ENCODE measurements at places on chromosomes 7 and 10.
A peak's percentile ranks its signal among the peaks of the same experiment; 100 is the strongest.

GRCh38 chr10:61900829-61901792 is at the start of gene ARID5B:
ARID5B (plus strand) TSS chr10:61901699; CDS start chr10:61901710, 11 bp downstream.
- DNase-seq: peak; percentile 58

DNA sequence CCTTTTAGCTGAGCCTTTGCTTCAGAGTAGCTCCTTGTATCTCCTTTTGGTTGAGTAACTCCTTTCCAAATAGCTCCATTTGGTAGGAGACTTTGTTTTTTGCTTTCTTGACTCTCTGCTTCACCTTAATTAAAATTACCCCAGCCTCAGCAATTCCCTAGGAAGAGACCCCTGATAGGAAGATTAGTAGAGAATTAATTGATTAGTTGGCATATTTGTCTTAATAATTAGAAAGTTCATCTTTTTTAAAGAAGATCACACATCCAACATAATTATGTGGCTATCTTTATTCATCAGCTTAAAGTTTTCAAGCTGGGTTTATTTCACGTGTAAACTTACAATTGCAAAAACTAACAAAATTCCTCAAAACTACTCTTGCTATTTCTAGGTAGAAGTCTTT is 119.1 kb downstream of the LRRN3 start:
- DNase-seq: no peak

DNA sequence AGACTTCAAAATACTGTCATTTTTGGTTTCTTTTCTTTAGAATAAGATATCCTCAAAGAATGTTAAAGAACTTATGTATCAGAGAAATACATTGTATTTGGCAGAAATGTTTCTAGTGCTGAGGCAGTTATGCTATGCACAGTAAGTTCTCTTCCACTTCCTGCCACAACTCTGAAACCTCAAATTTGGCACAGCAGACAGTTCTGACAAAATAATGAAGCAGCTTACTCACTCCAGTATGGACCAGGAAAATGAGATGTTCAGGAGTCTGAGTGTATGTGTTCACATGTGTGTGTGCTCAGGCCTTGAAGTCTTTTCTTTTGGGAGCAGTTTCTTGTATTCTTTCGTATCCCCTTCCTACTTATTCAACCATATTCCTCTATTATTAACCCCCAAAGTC is 197.0 kb upstream of the AGK start:
- no peak for DNase-seq

DNA sequence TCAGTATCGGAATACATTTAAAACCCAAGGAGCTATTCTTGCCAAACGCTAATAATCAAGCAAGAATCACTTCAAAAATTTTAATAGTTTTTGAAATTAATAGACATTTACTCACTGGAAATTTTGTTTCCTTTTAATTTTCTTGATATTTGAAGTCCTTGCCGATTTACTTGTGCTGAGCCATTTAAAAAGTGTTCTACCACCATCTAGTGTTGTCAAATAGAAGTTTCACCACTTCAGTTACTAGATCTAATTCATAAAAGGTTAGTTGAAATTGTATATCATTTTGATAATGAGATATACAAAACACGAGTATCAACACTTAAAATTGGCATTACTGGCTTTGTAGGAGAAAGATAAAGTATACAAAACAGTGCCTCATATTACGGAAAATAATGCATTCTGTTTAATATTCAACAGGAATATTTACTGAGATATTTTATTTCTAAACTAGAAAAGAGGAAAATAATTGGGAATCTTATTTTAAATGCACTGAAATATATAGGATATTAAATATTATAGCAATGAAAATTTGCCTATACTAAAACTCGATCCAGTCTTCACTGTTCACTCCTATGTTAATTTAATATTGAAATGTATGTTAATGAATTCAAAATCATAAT is 664.8 kb upstream of the SEMA3D start:
- peak; percentile 47 for DNase-seq

GRCh38 chr10:71973777-71974488 is 9.7 kb downstream of the CHST3 start:
- DNase-seq: no peak

GRCh38 chr10:119859420-119860258 is 13.0 kb downstream of the MCMBP start:
- DNase-seq: peak; percentile 35

- DNase-seq: no peak
These were observed 44.8 kb upstream of the GRID1 start for GRCh38 chr10:86411281-86411841.

- no peak for DNase-seq
These were observed 512.1 kb upstream of the MBL2 start for GRCh38 chr10:53284615-53285182.

- no peak for DNase-seq
These were observed 91.9 kb downstream of the WDFY4 start for GRCh38 chr10:48776528-48776927.

- no peak for DNase-seq
These were observed 13.0 kb upstream of the CHCHD1 start for GRCh38 chr10:73768881-73769280.

DNA sequence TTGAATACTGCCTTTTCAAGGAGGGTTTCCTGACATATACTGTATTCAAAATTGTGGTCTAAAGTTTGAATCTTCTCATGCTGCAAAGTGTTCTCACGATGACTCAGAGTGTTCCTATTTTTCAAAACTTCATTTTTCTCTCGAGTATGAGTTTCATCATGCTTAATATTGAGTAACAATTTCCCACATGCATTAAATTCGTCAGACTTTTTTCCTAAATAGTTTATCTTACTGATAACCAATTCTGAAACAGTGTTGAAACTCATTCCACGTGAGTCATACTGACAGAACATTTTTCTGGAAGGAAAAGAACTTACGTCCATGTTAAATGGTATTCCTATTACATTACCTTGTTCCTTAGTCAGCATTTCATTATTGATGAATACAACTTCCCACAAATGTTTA is 44.1 kb downstream of the ZNF33B start:
- no peak for DNase-seq

DNA sequence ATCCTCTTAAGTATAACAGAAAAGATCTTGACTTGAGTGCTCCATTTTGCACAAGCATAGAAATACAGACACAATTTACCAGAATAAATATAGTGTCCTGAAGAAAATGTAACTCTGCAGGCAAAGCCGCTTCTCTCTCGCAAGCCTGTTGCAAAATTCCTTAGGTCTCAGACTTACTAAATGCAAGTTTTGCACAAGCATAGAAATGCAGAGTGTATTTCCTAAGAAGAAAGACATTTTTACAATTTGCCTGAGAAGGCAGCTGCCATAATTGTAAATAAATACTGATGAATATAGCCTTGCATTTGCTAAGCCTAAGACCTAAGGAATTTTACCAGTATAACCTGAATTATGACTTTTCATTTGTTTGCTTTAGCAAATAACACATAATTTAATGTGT is 67.1 kb downstream of the AGMO start:
- DNase-seq: no peak

- DNase-seq: no peak
These were observed 96.9 kb downstream of the NT5C2 start for GRCh38 chr10:103096130-103096529.

DNA sequence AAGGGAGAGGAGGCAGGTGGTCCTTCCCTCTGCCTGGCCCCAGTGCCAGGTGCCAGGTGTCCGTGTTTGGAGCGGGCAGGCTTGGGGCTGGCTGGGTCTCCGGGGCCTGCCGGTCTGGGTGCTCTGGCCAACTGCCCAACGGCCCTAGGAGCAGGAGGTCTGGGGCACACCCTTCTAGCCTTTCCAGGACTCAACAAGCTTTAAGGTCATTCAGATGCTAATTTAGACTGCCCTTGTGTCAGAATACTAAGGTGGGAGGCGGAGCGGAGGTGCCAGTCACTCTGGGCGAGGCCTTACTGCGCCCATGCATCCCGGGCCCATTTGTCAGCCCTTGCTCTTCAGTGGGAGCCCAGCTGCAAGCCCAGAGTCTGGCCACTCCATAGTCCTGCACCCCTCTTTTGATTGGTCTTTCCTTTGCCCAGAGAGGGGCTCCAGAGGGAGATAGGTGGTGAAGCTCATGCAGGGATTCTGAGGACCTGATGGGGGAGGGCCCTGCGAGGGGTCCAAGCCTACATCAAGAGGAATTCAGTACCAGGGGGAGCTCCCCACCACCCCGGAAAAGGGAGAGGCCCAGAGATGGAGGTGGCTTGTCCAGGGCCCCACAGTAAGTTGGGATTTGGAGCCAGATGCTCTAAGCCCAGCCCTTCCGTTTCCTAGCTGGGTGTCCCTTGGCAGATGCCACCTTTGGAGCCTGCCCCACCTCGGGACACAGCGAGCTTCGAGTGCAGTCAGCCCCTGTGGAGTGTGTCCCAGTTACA is 1.3 kb downstream of the PGAM2 start:
- no peak for DNase-seq

DNA sequence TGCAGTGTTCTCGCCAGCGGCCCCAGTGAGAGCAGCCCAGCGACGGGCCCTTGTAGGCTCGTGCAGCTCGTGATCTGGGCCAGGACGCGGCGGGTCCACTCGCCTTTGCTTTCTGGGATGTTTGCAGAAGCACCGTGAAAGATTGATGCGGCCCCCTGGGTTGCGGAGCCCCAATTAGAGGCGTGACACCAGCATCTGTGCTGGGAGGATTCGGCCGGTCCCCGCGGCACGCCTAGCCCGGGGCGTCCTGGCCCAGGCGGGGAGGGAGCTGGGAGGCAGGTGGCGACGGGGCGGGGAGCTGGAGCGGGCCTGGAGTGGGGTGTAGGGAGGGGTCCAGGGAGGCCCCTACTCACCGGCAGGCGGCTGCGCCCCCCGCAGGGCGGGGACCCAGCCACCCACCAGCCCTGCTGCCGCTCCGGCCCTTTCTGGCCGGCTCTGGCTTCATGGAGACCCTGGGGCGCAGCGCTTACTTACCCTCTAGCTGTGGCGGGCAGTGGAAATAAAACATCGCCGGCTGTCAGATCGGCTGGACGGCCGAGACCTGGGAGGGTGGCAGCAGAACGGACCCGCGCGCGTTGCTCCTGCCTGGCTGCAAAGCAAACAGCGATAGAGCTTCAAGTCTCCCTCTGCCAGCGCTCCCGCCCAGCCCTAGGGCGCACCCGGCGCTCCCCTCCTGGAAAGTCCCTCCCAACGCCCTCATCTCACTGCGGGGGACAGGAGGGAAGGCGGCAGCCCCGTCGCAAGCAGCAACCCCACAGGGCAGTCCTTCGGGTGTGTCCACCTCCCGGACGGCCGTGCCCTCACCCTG is 752 bp downstream of the DRGX start:
- no peak for DNase-seq

- peak; percentile 70 for DNase-seq
These were observed 123.6 kb downstream of the RNF32 start for GRCh38 chr7:156764016-156764669.

DNA sequence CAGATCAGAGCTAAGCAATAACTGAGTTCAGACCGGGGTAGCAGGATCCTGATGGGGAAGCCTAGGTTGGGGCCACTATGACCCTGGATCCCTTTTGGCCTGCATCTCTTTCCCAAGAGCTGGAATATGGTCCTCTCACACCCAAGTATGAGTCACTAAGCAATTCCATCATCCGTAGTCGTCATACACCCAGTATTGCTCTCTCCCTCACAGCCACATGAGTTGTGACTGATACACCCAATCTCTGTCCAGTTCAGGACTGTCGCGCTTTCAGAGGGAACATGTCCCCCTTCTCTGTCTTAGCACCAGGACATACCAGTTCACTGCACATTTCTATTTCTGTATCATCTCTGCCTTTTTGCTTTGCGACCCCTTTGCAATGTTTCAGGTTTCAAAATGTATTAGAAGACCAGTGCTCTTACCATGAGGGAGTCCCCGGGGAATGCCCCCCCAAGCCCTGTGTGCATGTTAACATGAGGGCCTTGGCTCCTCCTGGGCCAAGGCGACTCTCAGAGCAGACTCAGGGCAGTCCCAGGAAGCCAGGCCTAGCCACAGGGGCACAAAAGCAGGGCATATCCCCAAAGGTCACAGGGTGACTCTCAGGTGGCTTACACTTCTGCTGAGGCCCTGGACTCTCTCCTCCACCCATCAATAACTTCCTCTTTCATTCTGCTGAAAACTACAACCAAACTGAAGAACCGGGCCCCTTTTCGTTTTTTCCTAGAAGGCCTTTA is 75.3 kb upstream of the SAMD8 start:
- DNase-seq: no peak

- no peak for DNase-seq
These were observed 349.9 kb downstream of the ELMO1 start for GRCh38 chr7:37098762-37099161.

DNA sequence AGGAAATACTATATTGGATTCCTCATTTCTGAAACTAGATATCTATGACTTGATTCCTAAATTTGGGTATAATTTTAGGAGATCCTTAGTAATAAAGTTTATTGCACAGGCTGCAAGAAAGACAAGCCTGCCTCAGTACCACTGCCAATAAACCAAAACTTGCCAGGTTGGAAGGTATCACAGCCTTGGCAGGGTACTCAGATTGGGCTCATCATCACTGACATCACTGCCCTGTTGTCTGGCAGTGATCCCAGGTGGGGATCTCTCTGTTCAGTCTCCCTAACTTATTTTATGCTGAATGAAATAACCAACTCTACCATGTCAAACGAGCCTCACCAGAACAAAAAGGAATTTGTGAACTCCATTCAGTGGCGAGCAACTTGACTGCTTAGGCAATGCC is 18.8 kb downstream of the FIGNL1 start:
- no peak for DNase-seq

DNA sequence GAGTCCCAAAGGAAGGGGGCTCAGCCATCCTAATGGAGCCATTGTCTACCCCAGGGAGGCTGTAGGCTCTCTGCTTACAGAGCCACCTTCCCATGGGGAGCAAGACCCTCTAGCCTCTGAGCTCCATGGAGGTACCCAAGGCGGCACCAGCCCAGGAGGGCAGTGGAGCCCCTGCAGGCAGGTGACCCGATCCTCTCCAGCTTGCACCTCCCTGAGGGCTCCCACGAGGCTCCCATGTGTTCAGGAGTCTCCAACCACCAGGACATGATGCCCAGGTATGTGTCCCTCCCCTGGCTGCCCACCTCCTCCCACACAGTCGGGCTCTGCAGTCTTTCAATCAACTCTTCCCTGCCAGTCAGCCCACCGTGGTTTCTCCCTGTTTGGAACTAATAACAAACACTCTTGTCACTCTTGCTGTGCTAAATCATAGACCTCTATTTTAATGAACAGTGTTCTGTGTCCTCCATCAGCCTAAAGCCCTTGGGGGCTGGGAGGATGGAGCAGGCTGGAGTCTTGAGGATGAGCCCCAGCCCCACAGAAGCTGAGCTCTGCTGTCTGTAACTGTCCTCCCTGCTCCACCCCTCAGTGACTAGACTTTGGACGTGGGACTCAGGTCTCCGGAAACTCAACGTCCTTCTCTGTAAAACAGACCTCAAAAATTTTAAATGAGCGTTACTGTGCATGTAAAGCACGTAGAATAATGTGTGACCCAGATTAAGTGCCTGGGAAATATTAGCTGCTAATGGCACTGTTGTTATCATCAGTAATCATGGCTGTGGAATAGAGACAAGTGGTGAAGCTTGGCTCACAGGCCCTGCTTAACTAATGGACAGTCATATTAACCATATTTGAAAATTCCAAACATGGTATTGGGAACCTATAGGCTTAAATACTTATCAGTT is 298.9 kb downstream of the WDR37 start:
- DNase-seq: no peak

- no peak for DNase-seq
These were observed 12.9 kb downstream of the MMRN2 start for GRCh38 chr10:86944471-86944870.
